PC-3 (cell line): ENCODE measurements at places on chromosomes 6 and 20. TPM values are rescaled to one million over a fixed set of nuclear protein-coding genes. Genes with fewer than 3 reads are reported as not detected.

DNA sequence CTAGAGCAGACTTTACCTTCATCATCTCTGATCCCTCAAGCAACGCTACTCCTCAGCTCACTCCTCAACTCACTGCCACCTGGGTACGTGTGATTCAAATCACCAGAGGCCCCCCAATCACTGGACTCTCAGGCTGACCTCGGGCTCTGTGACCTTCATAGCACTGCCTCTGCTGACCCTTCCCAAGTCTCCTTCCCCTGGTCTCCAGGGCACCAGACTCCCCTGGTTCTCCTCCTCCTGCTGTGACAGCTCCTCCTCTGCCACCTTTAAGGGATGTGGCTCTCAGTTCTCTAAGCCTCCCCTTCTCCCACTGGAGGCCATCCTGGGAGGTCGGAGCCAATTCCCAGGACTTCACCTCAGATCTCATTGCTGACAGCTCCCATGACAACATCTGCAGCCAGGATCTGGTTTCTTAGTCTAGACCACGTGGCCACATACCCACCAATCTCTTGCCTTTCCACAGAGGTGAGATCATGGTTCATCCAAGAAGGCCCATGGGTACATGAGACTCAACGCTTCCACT is 90.4 kb downstream of the NFATC2 start:
- no peak for DNase-seq
- H3K27me3 ChIP-seq: no peaks in the 10 kb centered on the region
- no peak overlapping the region for H3K27ac ChIP-seq

GRCh38 chr6:107668743-107669474 is 155.2 kb downstream of the SCML4 start:
- H3K36me3 ChIP-seq: no peaks in the 10 kb centered on the region
- no peaks in the 10 kb centered on the region for H3K27me3 ChIP-seq
- no peak overlapping the region for H3K27ac ChIP-seq
- H3K4me3 ChIP-seq: no peak overlapping the region
- peaks cover 22% of the 10 kb centered on the region for H3K4me1 ChIP-seq
- DNase-seq: no peak

GRCh38 chr6:105507811-105508210 is 104.9 kb upstream of the PREP start:
- no peak overlapping the region for H3K4me3 ChIP-seq
- DNase-seq: no peak
- H3K36me3 ChIP-seq: no peaks in the 10 kb centered on the region
- no peaks in the 10 kb centered on the region for H3K4me1 ChIP-seq
- no peak overlapping the region for H3K27ac ChIP-seq

Gene RHAG
- total RNA-seq: not detected in 2 replicates
